ENCODE measurements at places on chromosomes 3 and 15. TPM values are rescaled to one million over a fixed set of nuclear protein-coding genes. Genes with fewer than 3 reads are reported as not detected.

Gene SPSB4
- not detected for total RNA-seq

Gene SLC49A4
- total RNA-seq = 5.1 TPM

Gene KCNMB2
- not detected for total RNA-seq

GRCh38 chr3:136008732-136009470 is 43.4 kb downstream of the PPP2R3A start:
- DNase-seq = no peak

- no peak for DNase-seq
Observed at GRCh38 chr3:191455257-191455952, 5.6 kb upstream of the PYDC2 start.
